ENCODE measurements at places on chromosomes 2 and 18. TPM values are rescaled to one million over a fixed set of nuclear protein-coding genes. Genes with fewer than 3 reads are reported as not detected.

BCL2L11 gene
- total RNA-seq, result 14.8 TPM

ANKRD30B gene
- total RNA-seq, result not detected

EHD3 gene
- total RNA-seq, result 1.4 TPM

CABYR gene
- total RNA-seq, result 1.4 TPM

RAB6C gene
- under 0.01 TPM for total RNA-seq

Measured in nasal cavity respiratory epithelium epithelial cell of viscerocranial mucosa (primary cell).